ENCODE measurements at places on chromosomes 7 and 10. TPM values are rescaled to one million over a fixed set of nuclear protein-coding genes. Genes with fewer than 3 reads are reported as not detected.

The PRKG1 gene
- total RNA-seq, result not detected

The SPDYE6 gene
- total RNA-seq, result not detected

The ASB13 gene
- total RNA-seq, result 9.0 TPM

The TAS2R3 gene
- 1.5 TPM for total RNA-seq

All from activated naive CD4-positive, alpha-beta T cell treated with anti-CD3 and anti-CD28 coated beads, Interleukin-2, amount 10 ng/mL, durations not matched to agents 5 hours and 36 hours (primary cell).